GM03348 (cell line): ENCODE measurements at places on chromosomes 6 and 20.

- DNase-seq, result no peak
These were observed 142.5 kb downstream of the PREX1 start for GRCh38 chr20:48685300-48685699.

DNA sequence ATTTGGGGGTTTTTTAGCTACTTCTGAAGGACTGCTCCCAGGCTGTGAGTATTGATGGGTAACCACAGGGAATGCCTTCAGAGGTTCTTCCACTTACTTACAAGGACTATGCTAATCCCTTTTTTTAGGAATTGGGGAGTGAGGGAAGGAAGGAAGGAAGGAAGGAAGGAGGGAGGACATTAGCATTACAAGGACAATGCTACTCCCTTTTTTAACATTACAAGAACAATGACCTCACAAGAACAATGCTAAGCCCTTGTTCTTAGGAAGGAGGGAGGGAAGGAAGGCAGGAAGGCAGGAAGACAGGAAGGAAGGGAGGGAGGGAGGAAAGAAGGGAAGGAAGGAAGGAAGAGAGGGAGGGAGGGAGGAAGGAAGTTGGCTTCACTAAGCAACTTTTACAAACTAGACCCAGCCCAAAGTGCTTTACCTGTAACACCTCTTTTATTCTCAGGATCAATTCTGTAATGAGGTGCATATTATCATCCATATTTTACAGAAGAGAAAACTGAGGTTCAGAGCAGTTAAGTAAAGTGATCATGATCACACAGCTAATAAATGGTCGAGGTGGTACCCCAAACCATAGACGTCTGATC, 446.8 kb upstream of the JARID2 start:
- DNase-seq, result no peak

DNA sequence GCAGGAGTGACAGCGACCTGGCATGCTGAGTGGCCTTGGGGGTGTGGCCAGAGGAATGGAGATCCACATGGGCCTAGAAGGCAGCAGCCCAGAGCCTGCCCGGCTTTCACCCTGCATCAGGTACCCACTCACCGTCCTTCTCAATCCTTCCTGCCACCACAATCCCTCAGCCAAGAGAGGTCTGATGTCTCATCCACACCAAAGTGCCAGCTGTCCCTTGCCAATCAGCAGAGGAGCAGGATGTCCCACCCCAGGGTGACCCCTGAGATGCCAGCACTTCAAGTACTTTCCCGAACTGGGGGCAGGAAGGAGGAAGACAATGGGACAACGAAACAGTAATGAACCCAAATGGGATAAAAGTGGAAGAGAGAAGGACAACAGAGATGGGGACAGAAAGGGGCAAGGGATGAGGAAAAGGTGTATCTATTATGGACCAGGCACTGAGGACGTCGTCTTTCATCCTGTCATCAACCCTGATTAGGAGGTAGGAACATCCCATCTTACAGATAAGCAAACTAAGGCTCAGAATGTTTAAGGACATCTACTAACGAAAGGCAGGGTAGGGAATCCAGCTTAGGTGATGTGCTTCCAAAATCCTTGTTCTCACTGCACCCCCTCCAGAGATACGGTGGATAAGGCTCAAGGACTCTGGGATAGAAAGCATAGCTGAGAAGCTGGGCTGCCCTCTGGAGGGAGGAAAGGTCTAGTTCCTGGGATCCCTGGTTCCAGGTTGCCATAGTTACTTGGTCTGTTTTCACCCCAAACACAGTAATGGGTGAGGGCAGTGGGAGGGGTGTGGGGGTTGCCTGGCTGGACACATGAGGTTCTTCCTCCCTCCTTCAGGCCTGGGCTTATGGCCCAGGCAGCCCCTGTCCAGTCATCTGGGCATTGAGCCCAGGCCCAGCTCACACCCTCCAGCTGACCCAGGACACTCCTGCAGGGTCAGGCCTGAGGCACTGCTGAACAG, 4.5 kb upstream of the TNXB start:
- DNase-seq, result peak; percentile 94

DNA sequence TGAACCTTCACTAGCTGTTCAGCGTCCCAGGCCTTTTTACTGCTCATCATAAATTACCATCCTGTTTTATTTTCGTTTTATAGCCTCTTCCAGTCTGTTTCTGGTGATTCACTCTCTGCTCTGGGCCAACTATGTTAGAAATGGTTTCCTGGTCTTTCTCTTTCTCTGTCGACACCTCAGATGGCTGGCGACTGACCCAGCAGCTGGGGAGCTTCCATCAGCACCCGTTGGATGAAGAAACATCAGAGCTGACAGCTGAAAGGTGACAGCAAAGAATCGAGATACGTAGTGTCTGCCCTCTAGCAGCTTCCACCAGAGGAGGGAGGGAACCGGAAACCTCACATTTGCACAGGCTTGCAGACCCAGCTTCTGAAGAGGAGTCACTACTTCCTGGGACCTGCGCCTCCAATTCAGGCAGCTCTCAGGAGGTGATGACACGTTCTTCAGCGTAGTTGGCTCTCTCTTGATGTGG, 82.9 kb upstream of the MLN start:
- DNase-seq, result peak; percentile 89

DNA sequence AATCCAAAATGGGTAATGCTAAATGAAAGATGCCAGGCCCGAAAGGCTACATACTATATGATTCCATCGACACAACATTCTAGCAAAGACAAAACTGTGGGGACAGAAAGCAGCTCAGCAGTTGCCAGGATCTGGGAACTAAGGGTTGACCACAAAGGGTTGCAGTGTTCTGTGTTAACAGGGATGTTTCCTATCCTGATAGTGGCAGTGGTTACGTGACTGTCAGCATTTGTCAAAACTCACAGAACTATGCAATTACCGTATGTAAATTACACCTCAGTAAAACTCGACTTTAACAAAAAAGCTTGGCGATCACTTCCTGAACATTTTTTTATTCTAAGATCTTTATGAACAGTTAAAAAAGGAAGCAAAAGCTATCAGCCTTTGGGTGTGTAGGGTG, 83.9 kb downstream of the BANF2 start:
- no peak for DNase-seq

DNA sequence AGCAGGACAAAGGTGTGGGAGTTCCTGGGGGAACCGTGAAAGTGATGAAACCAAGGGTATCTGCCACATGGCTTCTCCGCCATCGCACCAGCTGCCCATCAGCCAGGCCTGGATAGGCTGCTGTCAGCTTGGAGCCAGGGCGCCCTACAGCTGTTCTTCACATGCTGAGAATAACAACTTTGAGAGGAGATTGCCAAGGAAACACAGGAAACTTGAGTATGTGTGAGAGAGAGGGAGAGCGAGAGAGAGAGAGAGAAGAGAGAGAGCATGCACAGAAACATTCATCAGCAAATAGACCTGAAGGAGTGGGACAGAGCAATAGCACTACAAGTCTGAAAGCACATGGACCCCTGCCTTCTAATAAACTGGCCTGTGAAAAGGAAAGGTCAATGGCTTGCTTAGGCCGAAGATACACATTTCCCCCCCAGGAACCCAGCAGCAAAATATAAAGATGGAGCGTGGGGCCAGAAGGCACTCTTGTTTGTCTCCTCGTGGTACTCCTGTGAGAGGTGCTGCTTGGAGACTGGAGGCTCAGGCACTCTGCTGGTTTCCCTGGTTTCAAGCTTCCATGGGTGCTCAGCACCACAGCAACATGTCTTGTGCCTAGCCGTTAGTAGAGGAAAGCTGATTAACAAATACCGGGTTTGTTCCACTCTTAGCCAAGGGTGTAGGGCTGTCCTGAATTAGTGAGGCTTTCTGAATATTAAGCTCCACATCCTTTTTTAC, 53.0 kb downstream of the SNAP25 start:
- DNase-seq, result no peak

DNA sequence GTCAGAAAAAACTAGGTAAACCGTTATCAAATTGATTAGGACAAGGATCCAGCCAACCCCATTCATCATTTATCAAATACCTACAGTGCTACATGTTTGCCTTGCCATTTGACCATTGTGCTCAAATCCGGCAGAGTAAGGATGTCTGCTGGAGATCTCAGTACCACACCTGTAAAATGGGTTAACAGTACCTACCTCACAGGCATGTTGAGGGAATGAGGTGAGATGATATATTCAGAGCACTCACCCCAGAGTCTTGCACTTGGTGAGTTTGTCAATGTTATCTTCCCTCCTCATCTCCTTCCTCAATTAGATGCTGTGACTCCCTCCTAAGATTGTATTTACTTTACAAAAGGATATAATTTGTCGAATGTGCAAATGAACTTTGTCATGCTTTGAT, 54.5 kb upstream of the DSP start:
- DNase-seq, result no peak

DNA sequence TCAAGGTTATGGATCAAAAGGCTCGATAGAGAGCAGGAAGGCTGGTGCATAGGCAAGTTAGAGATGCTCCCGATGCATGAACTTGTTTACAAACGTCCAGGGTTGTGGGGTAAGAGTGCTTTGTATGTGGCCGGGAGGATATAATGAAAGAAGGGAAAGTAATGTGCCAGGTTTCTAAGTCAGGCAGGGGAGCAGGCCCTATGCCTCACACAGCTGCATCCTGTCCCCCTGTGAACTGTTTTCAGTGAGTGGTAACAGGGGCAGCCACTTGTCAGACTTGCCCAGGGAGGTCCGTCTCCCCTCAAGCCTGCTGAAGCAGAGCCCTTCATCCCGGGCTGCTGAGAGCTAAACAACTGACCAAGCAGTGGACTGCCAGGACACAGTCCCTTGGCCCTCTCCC, 19.4 kb downstream of the KCNK5 start:
- no peak for DNase-seq

GRCh38 chr6:107603006-107603370, 113.1 kb downstream of the SOBP start:
- no peak for DNase-seq

GRCh38 chr6:16061818-16062217, 67.1 kb upstream of the MYLIP start:
- no peak for DNase-seq

DNA sequence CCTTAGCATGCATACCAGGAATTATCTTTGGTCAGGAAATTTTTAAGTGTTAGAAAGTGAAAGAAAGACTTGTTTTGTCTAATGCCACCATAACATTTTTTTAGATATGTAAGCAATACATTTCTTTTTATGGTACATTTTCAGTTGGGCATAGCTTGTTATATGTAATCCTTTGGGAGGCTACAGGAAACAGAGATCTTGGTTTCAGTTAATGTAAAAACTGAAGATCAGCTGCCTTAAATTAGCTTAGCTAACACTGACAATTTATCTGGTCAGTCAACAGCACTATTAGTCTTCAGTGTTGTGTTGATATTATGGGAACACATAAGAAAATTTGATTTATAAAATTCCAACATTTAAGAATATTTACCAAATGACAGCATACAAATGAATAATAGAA, 78.6 kb upstream of the SMIM8 start:
- DNase-seq, result no peak

GRCh38 chr6:116492331-116493067, 18.9 kb upstream of the CALHM5 start:
- DNase-seq, result no peak

DNA sequence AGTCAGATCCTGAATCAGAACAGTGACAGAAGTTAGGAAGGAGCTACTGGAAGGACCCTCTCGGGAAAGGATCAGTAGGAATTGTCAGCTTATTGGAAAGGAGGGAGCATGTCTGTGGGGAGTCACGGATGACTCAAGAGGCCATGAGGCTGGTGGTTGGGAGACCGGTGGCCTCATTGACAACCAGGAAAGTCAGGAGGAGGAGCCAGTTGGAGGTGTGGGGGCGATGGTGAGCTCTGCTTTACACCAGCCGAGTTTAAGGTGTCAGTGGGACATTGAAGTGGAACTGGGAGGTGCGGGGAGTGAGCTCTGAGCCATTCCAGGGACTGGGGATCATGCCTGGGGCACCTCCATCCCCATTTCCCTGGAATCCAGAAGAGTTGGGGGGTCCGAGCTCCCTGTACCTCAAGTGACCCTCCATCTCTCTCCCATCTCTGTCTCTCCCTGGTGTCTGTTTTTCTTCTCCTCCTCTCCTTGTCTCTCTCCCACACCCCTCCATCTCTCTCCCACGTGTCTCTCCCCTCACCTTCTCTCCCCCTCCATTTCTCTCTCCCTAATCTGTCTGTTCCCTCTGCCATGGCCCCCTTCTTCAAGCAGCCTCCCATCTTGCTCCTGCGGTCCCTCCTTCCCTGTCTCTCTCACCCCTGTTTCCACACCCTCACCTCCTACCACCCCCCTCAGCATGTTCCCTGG, 14.3 kb upstream of the ZBTB9 start:
- DNase-seq, result no peak

DNA sequence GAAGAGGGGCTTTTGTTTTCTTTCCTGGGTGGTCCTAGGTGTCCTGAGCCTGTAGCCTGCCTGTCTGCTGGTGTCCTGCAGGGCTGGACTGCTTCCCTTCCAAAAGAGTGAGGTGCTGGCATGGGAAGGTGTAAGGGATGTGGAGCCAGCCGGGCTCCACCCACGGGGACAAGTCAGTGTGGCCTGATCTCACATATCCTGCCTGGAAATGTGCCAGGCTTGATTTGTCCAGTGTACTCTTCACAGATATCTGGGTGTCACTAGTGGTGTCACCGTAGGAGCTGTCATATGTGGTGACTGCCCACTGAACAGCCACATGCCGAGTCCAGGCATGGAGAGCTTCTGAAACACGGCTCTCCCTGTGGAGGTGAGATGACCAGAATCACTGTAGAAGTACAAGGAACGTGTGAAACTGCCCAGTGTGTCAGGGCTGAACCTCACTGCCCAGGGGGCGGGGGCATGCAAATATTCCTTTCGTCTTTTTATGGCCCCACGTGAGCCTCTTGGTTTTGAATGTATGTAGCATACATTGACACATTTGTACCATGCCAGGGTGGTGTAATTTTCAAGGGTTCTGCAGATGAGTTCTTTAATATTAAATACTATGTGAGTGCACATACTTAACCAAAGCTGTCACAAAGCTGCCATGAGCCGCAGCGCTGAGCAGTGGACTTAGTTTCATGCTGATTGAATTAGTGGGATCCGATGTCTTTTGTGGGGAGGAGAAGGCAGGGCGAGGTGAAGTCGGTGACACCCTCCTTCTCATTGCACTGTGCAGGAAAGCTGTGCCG, 55.8 kb downstream of the CDH4 start:
- DNase-seq, result no peak

- DNase-seq, result peak; percentile 18
These were observed 74.6 kb downstream of the OR2B2 start for GRCh38 chr6:27837625-27838057.

- no peak for DNase-seq
These were observed 59.4 kb downstream of the SLC35B3 start for GRCh38 chr6:8375916-8376315.

GRCh38 chr6:88377976-88378568, 211.9 kb upstream of the CNR1 start:
- no peak for DNase-seq
